ENCODE measurements at places on chromosomes 4 and X. TPM values are rescaled to one million over a fixed set of nuclear protein-coding genes. Genes with fewer than 3 reads are reported as not detected.

Gene TCP11X2
- not detected for total RNA-seq

Gene DHRSX
- total RNA-seq: 14.8 TPM

Gene ITIH6
- not detected for total RNA-seq

Gene SHROOM4
- total RNA-seq: 45.8 TPM

Gene ATOH1
- not detected for total RNA-seq

Gene SSX2
- not detected for total RNA-seq
